Omental fat pad (tissue), 4 donors: ENCODE measurements at places on chromosomes 2 and 18. TPM values are rescaled to one million over a fixed set of nuclear protein-coding genes. Genes with fewer than 3 reads are reported as not detected.

The SCN2A gene
- total RNA-seq: 0.36 TPM

DNA sequence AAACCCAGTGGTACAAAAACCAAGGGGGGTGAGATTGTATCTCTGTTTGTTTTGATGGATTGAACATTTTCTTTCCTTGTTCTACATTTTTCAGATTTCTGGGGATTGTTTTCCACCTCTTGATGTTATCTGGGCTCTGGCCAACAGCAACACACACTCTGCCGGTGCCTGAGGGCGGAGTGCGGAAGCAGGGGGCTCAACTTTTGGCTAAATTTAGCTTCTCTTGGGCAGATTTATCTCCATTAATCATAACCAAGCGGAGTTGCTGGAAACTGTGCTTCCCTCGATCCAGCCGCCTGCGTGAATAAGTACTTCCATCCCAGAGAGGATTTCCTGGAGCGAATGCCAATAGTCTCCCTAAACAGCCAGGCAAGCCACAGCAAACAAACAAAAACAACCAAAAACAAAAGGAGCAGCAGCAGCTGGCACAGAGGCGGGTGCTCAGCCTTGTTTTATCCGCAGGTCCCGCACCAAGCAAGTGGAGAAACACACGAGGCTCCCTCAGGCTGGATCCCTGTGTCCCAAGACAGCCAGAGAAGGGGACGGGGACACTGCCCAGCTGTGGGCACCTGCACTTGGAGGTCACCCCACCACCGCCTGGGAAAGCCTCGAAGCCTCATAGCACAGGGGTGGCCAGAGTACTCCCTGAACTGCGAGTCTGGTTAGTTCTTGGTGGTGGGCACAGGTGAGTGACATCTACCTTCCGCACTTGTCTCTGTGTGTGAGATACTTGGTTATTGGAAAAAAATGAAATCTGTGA lies 143.4 kb downstream of the NDUFA10 start:
- no peak for DNase-seq

- no peak for DNase-seq
Observed at GRCh38 chr2:193348055-193348454, 1153.3 kb upstream of the TMEFF2 start.

The FNDC4 gene
- 58.0 TPM for total RNA-seq

GRCh38 chr18:52582516-52582915 lies 242.5 kb downstream of the DCC start:
- no peak for DNase-seq

DNA sequence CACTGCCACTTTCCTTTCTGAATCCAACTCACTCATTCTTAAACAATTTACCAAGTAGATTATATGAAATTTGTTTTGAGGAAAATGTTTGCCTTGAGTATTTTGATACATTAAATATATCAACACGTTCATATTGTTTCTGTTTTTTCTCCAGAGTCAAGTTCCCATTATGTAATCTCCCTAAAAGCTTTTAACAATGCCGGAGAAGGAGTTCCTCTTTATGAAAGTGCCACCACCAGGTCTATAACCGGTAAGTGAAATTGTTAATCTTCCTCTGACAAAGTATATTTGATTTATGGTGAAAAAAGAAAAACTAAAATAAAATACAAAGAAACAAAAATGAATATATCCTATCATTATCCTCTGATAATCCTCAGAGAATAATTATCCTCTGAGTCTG lies 838.6 kb downstream of the MBD2 start:
- no peak for DNase-seq

GRCh38 chr2:5387406-5387805 lies 304.8 kb upstream of the SOX11 start:
- DNase-seq: no peak

DNA sequence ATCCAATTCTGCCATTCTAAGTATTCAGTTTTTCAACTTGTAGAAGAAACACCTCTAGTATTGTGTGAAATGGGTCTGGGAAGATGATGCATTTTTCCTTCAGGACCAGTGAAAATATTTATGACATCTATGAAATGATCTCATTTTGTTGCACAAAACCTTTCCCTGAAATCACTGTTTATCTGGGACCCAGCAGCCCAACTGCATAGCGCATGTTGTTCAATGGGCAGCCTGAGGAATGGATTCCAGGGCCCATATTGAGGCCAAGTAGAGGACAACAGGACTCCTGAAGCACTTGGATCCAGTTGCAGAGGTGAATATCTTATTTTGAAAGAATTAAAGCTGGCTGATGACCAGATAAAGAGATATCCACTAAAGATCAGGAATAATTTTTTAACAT lies 7.3 kb downstream of the RBMS1 start:
- DNase-seq: no peak

The SPDYA gene
- total RNA-seq: 1.9 TPM

The ARL5A gene
- total RNA-seq: 44.2 TPM

- DNase-seq: no peak
Observed at GRCh38 chr2:40032650-40033319, 253.7 kb upstream of the THUMPD2 start.

- DNase-seq: no peak
Observed at GRCh38 chr2:238039151-238039550, 21.6 kb upstream of the SCLY start.

- DNase-seq: no peak
Observed at GRCh38 chr18:63683152-63683551, 19.6 kb upstream of the SERPINB11 start.

DNA sequence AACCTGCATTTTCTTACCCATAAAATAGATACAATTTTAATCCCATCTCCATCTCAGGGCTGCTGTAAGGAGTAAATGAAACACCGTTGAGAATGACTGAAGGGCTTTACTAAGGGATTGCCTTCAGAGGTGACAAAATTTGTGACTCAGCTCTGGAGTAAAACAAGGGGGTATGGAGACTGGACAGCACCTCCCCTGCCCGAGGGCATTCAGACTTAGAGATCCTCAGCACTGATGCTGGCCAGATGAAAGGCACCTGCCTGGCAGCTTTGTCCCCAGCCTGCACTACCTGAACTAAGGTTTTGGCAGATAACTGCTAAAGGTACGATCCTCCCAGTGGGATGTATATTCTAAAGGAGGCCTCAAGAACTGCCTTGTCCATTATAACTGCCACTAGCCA lies 105.9 kb upstream of the STPG4 start:
- DNase-seq: no peak

DNA sequence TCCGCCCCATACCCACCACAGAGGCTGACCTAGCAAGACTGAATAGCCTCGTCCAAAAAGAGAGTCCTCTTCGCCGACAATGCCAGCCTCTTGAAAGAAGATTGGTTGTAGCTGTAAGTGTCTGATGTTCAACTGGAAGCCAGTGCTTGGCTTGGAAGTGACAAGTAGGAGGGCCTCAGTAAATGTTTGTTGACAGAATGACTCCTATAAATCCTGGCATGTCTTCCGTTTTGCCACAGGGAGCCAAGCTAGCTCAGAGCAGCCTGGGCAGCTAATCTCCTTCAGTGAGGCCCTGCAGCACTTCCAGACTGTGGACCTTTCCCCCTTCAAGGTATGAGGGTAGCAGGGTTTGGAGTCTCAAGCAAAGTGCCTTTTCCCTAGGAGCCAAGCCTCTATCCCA lies 14.9 kb downstream of the ELMOD3 start:
- DNase-seq: no peak

DNA sequence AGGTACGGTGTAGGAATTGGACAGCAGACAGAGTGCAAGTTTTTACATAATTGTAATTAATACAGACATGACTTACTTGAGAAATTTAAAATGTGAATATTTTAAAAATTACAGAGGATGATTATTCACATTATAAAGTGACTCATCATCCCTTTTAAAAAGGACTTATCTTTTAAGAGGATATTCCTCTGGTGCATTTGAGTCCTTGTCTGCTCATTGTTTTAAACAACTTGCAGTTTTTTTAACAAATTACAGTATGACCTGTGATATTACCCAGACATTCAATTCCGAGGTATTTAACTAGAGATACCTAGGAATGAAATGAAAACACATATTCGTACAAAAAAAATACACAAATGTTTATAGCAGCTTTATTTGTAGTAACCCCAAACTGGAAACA lies 38.0 kb downstream of the SPTBN1 start:
- no peak for DNase-seq

- DNase-seq: no peak
Observed at GRCh38 chr2:115460008-115460407, 1017.6 kb downstream of the DPP10 start.

The ASXL3 gene
- total RNA-seq: 0.36 TPM

DNA sequence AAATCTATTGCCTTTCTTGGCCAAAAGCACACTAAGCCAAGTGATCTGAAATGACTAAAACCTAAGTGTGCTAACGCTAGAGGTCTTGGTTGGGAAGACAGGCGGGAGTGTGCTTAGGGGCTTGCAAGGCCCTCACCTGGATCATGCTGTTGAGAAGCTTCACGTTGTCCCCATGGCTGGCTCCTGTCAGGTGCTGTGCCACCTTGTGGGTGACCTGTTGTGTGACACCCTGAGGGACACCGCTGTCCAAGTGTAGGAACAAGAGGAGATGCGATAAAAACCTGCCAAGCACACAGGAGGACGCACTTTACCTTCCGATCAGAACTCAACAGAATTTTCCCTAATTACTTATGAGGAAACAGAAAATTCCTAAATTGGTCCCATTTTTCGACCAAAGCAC lies 50.8 kb downstream of the EPG5 start:
- no peak for DNase-seq

The LINC00305 gene
- not detected for total RNA-seq

DNA sequence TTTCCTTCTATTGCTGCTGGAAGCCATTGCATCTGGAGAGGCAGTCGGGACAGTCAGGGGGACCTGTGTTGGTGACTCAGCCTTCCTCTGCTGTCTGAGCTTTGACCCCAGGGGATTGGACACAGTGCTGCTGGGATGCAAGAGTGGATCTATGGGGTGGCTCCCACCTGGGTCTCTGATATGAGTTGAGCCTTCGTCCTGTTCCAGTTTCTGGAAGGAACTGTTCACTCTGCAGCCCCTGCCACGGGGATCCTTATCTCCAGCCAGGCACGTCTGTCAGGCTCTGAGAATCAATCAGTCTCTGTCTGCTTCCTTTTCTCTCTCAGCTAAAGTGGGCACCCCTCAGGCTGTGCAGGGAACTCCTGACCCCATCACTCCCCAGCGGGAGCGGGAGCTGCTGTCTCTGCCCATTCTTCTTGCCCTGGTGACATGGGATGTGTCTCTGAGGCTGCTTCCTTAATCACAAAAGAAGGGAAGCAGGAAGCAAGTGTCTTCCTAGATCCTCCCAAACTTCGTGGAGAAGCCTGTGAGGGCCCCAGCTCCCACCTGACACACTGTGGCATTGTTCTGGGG lies 51.7 kb downstream of the ARHGAP28 start:
- DNase-seq: no peak

DNA sequence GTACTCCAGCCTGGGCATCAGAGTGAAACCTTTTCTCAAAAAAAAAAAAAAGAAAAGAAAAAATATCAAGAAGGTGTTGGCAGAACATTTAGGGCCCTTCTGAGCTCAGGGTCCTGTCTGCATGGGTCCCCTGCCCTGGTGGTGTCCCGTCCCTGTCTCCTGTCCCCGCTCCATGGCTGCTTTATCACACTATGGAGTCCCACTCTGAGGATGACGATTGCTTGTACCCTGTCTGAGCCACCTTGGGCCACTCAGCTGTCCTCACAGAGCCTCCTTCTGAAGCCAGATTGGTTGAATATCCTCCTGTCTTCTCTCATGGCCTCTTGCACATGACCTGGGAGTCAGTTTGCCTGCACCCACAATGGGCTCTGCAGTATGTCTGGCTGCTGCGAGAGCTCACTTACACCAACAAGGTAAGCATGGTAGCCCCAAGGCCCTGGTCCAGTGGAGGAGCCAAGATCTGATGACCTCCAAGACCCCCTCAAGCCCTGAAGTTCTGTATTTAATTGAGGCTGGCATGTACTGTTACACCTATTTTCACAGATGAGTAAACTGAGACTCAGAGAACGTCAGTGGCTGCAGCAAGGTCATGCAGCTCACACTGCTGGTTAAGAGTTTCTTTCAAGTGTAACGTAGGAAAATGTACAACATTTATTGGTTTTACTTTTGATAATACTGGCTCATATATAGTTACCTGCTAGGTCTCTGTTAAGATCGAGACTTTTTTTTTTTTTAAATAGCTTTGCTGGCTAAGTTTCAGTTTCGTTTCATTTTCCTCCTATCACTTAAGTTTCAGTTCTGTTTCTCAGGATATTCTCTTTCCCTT lies 16.9 kb upstream of the ZCCHC2 start:
- no peak for DNase-seq

- no peak for DNase-seq
Observed at GRCh38 chr18:54117853-54118773, 106.4 kb downstream of the MBD2 start.

DNA sequence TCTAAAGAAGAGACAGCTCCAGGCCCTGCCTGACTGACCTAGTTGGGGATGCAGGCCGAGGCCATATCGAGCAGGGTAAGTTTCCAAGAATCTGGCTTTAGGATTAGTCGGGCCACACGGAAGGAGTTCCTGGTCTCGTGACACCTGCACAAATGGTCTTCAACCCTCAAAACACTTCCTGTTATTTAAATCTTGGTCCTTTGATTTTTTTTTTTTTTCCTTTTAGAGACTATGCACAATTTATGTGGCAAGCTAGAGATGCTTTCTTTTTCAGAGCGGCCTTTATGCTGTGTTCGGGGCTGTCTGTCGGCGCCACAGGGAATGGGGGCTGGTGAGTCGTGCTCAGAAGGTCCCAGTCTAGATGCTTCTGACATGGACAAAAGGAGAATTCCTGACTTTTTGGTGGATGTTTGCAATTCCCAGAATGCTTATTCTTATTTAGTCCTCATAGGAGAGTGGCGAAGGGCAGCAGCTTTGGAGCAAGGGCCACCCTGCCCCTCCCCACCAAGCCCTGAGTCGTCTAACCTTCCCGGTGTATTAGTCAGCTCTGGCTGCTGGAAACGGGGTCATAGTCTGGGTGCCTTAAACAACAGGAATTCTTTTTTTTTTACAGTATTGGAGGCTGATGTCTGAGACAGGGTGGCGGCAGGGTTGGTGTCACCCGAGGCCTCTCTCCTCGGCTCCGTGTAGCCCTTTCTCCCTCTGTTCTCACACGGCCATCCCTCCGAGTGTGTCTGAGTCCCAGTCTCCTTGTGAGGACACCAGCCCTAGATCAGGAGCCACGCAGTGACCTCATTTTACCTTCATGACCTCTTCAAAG lies 27.4 kb downstream of the HPCAL1 start:
- no peak for DNase-seq

GRCh38 chr2:29615841-29616240 lies 305.5 kb downstream of the ALK start:
- DNase-seq: no peak

DNA sequence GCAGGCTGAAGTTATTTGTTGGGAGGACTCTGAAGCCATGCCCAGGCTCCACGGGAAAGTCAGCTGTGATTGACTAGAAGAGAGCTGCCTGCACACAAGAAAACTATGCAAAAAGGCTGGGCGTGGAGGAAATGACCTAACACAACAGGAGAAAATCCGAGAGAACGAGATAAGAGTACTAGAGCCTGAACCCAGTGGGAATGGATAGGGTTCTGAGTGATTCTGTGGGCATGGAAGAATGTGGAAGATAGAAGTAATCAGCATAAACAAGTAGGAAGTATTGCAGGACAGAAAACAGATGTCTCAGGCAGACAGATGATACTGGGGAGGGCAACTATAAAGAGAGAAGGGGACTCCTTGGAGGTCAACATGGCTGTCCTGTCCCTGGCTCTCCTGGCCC lies 12.1 kb upstream of the COPS8 start:
- no peak for DNase-seq
